NCI-H1436 treated with DMSO at 0.1 percent for 48 hours (cell line): ENCODE measurements at places on chromosomes 2 and 18.

- DNase-seq: no peak
Measured at GRCh38 chr2:150296770-150297546, 190.5 kb downstream of the RND3 start.

GRCh38 chr2:41079011-41079410, 627.1 kb upstream of the SLC8A1 start:
- DNase-seq: no peak

DNA sequence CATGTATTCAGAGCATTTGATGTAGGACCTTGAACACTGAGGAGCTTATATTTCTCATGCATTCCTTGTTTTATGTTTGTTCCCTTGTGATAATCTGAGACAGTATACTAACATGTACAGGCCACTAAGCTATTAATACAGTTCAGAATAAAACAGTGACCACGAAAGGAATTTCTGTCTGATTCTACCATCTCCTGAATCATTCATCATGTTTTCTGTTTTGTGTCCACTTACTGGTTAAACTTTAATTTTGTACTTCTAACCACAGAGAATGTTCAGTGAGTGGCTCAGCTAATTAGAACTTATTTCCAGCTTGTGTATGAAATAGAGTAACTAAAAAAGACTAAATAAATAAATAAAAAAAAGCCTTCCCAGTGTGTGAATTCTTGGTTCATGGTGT, 110.4 kb downstream of the LRP1B start:
- no peak for DNase-seq

DNA sequence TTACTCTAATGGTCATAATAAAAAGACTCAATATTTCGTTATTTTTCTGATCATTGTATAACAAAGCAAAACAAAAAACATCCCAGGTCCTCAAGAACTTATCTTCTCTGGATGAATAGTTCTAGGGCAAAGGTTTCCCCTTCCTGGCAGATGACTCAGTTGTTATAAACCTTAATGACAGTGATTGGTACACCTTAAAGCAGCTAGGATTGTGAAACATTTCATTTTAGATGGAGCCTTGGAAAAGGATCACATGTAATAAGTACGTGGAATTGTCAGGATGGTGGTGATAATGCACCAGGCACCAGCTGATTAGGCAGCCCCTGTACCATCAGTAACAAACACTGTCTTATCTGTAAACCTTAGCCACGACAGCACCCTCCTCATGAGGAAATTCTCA, 47.2 kb downstream of the MEP1B start:
- no peak for DNase-seq

DNA sequence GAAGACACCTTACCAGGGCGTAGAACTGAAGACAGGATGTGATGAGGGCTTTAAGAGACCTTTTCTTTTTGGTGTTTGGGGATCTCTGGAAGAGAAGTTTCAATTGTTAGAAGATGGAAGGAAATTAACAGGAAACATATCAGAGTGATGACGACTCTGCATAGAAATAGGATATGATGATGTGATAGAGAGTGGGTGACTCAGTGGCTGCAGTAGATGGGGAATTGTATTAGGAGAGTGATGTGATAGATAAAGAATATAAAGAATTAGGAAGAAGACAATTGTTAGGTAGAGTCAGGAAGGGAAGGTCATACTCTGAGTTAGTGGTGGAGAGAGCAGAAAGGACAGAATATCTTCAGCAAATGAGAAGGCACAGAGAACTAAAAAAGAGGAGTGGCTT, 593.9 kb downstream of the NYAP2 start:
- no peak for DNase-seq

- no peak for DNase-seq
Measured at GRCh38 chr2:194735837-194736542, 921.0 kb upstream of the SLC39A10 start.

DNA sequence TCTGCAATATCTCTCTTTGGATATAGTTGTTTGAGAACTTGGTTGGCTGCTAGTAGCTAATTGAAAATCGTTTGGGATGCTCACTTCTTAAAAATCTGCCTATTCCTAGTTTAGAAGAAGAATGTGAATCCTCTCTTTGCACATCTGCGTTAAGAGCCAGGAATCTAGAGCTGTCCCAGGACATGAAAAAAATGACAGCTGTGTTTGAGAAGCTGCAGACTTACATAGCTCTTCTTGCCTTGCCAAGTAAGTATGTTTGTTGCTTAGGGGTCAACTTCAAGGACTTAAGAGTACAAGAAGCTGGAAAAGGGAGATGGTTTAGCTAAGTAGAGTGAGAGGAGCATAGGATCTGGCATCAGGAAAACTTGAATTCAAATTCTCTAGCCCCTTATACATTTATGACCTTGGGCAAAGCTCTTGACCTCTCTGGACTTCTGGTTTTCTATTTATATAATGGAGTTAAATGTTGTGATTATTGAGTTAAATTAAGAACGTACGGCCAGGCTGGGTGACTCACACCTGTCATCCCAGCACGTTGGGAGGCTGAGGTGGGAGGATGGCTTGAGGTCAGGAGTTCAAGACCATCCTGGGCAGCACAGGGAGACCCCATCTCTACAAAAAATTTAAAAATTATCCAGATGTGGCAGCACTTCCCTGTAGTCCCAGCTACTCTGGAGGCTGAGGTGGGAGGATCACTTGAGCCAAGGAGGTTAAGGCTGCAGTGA, 55.2 kb upstream of the STON1 start:
- no peak for DNase-seq

- no peak for DNase-seq
Measured at GRCh38 chr2:727071-727470, 49.9 kb upstream of the TMEM18 start.

GRCh38 chr2:118642501-118642900, 204.9 kb downstream of the EN1 start:
- no peak for DNase-seq

- DNase-seq: no peak
Measured at GRCh38 chr2:42984081-42984480, 191.7 kb upstream of the HAAO start.

GRCh38 chr2:98482362-98482761, 37.7 kb downstream of the INPP4A start:
- no peak for DNase-seq

DNA sequence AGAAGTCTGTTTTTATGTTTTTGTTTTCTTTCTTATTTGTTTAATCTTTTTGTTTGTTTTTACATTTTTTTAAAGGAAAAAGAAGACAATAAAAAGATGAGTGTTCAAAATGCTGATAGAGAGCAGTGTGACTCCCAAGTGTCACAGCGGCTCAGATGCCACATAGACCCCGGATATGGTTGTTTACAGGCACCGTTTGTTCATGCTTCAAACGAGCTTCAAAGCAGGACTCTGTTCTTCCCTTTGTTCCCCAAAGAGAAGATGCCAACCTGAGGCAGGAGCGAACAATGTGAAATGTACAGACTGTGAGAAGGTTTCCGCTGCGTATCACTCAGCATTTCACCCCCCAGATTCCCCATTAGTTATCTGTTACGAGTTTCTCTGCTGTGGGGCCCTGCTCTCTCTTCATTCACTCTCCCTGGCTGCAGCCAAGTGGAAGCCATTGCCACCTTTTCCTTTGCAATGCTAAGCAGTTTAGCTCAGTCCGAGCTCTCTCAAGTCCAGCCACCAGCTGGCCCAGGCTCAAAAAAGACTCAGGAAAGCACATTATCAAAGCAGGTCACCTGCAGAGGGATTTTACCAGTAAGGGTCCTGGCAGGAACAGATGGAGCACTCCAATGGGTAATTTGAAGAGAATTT, 36.4 kb upstream of the PHLPP1 start:
- DNase-seq: no peak

GRCh38 chr2:101162561-101163330, 11.6 kb upstream of the TBC1D8 start:
- DNase-seq: peak; percentile 3

DNA sequence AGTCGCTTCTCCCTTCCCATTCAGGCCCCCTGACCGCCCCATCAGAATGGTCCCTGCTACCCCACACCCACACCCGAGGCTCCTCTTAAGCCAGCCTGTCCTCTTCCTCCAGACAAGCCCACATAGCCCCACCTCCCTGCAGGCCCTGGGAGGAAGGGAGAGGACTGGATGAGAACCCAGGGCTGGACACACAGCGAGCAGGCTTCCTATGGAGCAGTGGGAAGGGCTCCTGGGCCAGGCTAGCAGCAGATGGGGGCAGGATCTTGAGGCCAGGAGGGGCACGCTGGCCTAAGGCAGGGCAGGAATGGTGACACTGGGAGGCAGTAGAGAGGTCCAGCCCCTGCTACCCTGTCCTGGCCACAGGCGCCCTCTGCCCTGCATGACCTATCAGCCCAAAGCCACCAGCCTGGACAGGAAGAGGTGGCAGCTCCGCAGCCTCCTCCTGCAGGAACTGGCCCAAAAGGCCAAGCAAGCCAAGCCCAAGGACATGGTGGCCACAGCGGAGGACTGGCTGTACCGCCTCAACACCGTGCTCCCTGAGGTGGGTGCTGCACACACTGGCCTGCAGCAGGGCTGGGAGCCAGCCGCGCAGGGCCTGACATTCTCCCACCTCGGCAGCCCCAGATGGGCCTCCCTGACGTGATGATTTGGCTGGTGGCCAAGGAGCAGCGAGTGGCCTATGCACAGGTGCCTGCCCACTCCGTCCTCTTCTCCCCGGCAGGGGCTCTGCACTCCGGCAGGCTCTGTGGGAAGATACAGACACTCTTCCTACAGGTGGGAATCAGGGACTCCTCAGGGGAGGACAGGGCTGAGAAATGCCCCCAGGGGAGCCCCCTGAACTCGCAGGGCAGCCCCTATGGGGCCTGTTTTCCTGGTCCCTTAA, 43.3 kb downstream of the FER1L5 start:
- DNase-seq: no peak

DNA sequence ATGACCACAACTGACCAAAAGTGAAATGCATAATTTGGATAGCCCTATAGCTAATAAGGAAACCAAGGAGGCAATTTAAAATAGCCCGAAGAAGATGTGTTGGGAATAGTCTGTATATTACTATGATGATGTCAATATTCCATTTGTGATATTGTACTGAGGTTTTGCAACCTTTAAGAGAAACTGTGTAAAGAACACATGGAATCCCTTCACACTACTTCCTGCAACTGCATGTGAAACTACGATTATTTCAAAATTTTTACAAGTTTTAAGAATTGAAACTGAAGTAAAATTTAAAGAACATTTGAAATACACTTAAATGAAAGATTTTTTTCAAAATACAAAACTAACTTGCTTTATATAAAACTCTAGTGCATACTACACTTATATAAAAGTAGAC, 504.3 kb upstream of the ID2 start:
- DNase-seq: no peak

GRCh38 chr2:226835420-226835795, 446 bp upstream of the RHBDD1 start:
- no peak for DNase-seq

DNA sequence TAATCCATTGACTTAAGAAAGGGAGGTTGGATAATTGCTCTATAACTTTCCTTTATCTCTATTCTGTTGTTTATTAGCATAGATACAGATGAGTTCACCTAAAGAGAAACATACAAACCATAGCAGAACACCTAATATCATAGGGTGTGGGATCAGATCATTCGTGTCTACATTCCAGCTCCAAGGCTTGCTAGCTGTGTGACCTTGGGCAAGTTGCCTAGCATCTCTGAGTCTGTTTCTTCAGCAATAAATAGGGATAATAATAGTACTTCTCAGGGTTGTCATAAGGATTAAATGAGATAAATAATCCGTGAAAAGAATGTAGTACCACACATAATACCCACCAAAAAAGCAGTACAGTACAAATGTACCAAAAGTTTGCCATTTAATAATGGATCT, 126.2 kb downstream of the PLB1 start:
- DNase-seq: no peak

DNA sequence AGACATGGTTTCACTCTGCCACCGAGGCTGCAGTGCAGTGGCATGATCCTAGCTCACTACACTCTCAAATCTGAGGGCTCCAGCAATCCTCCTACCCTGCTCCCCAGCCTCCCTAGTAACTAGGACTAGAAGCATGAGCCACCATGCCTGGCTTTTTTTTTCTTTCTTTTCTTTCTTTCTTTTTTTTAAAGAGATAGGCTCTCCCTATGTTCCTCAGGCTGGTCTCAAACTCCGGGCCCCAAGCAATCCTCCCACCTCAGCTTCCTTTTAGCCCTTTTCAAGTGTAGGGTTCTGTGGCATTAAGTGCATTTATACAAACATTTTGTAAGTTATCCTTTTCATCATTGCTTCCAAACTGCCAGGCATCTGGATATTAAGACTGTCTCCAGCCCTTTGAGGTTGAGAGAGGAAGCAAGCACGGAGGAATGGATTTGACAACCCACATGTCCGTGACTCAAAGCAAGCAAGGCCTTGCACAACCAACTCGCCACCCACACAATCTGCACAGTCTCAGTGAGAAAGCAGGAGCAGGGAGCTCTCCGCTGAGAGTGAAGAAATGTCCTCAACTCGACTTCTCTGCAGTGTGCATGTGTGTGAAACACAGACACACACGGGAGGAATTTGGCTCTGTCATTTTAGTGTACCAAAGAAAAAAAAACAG, 65.6 kb downstream of the ATP8B1 start:
- DNase-seq: no peak

GRCh38 chr2:27980242-27980641, 89.7 kb downstream of the BABAM2 start:
- no peak for DNase-seq

DNA sequence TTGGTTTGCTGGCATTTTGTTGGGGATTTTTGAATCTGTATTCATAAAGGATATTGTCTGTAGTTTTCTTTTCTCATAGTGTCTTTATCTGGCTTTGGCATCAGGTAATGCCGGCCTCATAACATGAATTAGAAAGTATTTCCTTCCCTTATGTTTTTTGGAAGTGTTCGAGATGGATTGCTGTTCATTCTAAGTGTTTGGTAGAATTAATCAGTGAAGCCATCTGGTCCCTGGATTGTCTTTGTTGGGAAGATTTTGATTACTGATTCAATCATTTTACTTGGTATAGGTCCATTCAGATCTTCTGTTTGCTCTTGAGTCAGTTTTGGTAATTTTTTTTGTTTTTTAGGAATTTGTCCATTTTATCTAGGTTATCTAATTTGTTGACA, 22.3 kb downstream of the KIAA1328 start:
- DNase-seq: no peak

DNA sequence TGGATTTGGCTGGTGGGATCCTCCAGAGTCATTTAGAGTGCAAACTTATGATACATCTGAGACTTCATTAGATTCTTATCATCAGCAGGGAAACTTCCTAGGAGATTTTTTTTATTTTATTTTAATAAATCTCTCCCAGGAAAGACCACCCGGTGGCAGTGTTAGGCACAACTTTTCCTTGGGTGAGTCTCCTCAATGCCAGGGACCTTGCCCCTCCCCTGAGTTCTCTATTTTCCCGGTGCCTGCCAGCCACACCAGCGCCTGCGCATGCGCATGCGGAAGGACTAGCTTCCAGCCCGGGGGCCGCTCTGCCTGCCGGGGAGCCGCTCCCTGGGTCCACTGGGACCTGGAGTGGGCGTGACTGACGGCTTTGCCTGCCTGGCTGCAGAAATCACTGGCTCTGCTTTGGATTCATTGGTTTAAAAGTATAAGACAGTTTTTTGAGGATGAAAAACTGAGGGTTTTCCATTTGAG, 86.6 kb downstream of the TMEM182 start:
- DNase-seq: peak; percentile 71

DNA sequence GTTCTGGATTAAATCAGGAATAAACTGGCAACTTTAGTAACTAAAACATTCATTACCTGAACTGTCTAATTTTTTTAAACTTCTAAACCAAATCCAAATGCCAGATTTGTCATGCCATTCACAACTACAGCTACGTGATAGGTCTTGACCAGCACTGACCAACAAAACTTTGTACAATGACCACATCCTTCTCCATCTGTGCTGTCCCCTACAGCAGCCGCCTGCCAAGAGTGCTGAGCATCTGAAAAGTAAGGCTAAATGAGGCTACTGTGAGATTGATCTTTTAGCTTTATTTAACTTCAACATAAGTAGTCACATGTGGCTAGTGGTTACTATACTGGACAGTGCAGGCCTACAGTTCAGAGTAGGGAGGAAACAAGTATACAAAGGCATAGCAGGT, 7.6 kb downstream of the FAM168B start:
- no peak for DNase-seq
